ENCODE measurements at places on chromosomes 2 and 18.

GRCh38 chr18:28045176-28045810, 131.6 kb downstream of the CDH2 start:
- no peak for DNase-seq

DNA sequence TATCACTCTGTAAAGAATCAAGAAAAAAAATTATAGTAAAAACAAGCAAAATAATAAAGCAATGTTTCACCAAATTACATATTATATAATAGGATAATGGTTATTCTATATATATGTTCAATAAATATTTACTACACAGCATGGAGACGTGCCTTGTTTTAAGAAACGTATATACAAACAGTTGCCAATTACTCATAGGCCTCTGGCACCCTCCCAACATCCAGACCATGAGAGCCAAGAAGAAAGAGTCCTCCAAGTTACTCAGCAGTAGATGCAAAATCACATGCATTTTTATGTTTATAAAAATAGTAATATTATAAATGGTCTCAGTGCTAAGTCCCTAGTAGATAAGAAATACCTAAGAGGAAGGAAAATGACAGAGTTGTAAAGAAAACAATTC, 64.8 kb downstream of the REV1 start:
- DNase-seq: peak; percentile 30

DNA sequence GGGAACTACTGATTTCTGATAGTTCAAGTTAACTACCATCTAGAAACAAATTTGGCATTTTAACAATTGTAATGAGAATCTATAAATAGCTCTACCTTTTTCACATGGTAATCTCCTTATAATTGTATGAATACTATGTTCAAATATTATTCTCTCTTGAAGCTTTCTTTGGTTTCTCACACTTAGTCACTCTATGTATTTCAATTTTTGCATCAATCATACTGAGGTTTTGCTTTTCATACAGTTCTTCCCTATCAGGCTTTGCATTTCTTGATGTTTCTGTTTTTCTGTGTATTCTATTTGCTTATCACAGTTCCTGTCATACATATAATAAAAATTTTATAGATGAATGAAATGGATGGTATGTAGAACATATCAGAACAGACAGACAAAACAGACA, 16.0 kb downstream of the VPS54 start:
- DNase-seq: no peak

GRCh38 chr2:68605939-68606338, 37.4 kb upstream of the PROKR1 start:
- no peak for DNase-seq

- DNase-seq: no peak
Measured at GRCh38 chr2:165203689-165204559, at the start of gene SCN3A. Gene SCN3A, minus strand, starts transcription at chr2:165204050. Its CDS starts 27,656 bp downstream, at chr2:165176394.

Measured in AG09319 (cell line).